Esophagus muscularis mucosa (tissue), 4 donors: ENCODE measurements at places on chromosomes 11 and 22.

DNA sequence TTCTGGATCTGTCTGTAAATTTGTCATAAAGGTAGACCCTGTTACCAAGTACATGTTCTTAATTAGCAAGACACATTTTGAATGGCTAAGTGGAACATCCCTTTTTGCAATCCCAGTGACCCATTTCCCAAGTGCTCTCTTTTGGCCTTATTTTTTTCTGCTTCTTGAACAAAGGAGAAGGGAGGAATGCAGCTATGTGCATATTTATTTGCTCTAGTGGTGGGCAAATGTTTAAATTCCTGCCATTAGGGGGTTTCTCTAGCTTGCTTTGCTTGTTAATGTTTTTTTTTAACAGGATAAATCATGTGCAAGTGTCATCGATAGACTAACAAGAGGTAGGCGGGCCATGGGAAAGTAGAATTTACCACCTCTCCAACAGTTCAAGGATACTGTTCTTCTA lies 135.7 kb downstream of the COMMD9 start:
- no peaks in the 10 kb centered on the region for H3K36me3 ChIP-seq
- DNase-seq: no peak
- peaks cover 25% of the 10 kb centered on the region for H3K4me1 ChIP-seq
- no peaks in the 10 kb centered on the region for H3K27me3 ChIP-seq

DNA sequence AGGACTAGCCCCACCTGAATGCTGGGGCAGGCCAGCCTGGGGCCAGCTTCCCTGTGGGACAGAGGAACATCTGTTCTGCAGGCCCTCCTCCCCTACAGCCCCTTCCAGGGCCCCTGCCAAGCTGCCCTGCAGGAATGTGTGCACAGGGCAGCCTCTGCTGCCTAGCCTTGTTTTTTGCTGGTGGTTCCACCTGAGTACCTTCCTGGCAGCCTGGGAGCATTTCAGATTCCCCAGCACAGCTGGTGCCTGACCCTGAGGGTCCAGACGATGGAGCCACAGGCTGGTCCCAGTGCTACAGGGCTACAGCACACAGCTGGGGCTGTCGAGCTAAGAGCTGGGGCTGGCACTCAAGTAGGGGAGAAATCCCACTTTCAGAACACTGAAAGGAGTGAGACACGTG lies 22.3 kb upstream of the GPR83 start:
- H3K36me3 ChIP-seq: peaks cover 34% of the 10 kb centered on the region
- no peak overlapping the region for H3K27ac ChIP-seq
- no peaks in the 10 kb centered on the region for H3K27me3 ChIP-seq
- no peak overlapping the region for H3K4me3 ChIP-seq

GRCh38 chr11:64858467-64859263 lies 14.2 kb upstream of the CDC42BPG start:
- peak overlapping the region; percentile 94 for H3K27ac ChIP-seq
- H3K4me3 ChIP-seq: no peak overlapping the region
- H3K27me3 ChIP-seq: no peaks in the 10 kb centered on the region
- no peak for DNase-seq
- H3K36me3 ChIP-seq: peaks cover 38% of the 10 kb centered on the region

DNA sequence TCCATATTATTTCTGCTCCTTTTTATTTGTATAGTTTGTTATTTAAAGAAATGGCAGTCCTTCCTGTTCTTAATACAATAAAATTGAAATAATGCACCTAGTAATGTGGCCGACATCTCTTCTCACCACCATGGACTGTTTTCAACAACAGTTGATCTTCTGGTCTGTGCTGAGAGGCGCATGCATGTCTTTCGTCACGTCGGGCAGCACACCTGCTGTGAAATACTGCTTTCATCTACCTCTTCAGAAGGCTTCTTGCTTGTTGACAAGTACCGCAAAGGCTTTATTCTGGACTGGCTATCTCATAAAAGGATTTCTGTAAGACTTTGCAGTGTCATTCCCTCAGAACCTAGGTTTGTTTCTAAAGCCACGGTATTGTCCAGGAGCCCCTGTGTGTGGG lies 13.9 kb upstream of the MYO18B start:
- H3K4me1 ChIP-seq: no peaks in the 10 kb centered on the region
- no peaks in the 10 kb centered on the region for H3K36me3 ChIP-seq
- H3K27ac ChIP-seq: no peak overlapping the region
- no peaks in the 10 kb centered on the region for H3K27me3 ChIP-seq
- DNase-seq: no peak

DNA sequence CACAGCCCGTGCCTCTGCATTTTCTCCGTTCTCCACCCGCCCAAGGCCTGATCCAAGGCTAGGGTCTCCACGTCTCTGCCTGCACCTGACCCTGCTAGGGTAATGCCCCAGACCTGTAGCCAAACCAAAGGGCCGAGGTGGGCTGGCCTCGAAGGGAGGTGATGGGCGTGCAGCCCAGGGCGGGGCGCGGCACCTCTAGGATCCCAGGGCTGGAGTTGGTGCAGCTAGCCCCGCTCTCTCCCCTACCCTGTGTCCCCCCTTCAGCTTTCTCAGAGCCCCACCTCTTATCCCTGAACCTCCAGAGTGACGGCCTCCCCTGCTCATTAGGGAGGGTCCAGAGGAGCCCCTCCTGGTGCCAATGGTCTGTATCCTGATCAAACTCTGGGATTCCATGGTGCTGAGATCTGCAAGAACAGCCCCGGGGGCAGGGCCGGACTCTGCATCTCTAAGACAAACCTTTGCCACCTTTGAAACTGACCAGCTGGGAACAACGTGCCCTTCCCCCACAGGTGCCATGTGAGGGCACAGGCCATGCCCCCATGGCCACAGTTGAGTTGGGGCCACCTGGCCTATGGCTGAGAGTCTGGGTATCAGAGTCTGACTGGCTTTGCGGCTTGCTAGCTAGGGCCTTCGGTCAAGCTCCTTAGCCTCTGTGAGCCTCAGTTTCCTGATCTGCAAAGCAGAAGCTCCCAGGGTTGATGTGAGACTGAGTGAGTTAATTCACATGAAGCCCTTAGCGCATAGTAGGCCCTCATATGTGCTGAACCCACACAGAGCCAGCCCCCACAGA lies 23.1 kb upstream of the CBX7 start:
- DNase-seq: no peak
- H3K4me1 ChIP-seq: peaks cover 92% of the 10 kb centered on the region
- peak overlapping the region; percentile 24 for H3K4me3 ChIP-seq
- no peaks in the 10 kb centered on the region for H3K36me3 ChIP-seq
- H3K27me3 ChIP-seq: no peaks in the 10 kb centered on the region

- H3K4me1 ChIP-seq: peaks cover 5% of the 10 kb centered on the region
- H3K27ac ChIP-seq: no peak overlapping the region
- H3K4me3 ChIP-seq: no peak overlapping the region
- no peaks in the 10 kb centered on the region for H3K27me3 ChIP-seq
- no peaks in the 10 kb centered on the region for H3K36me3 ChIP-seq
These were observed 273.8 kb downstream of the BLID start for GRCh38 chr11:121842192-121842585.

- DNase-seq: no peak
- no peak overlapping the region for H3K4me3 ChIP-seq
- peaks cover 30% of the 10 kb centered on the region for H3K36me3 ChIP-seq
- H3K27me3 ChIP-seq: no peaks in the 10 kb centered on the region
These were observed 21.9 kb downstream of the ATG16L2 start for GRCh38 chr11:72836111-72836510.

GRCh38 chr11:91243630-91244029 lies 981.0 kb upstream of the FAT3 start:
- H3K27me3 ChIP-seq: no peaks in the 10 kb centered on the region
- no peaks in the 10 kb centered on the region for H3K36me3 ChIP-seq
- no peak for DNase-seq
- peaks cover 16% of the 10 kb centered on the region for H3K4me1 ChIP-seq

DNA sequence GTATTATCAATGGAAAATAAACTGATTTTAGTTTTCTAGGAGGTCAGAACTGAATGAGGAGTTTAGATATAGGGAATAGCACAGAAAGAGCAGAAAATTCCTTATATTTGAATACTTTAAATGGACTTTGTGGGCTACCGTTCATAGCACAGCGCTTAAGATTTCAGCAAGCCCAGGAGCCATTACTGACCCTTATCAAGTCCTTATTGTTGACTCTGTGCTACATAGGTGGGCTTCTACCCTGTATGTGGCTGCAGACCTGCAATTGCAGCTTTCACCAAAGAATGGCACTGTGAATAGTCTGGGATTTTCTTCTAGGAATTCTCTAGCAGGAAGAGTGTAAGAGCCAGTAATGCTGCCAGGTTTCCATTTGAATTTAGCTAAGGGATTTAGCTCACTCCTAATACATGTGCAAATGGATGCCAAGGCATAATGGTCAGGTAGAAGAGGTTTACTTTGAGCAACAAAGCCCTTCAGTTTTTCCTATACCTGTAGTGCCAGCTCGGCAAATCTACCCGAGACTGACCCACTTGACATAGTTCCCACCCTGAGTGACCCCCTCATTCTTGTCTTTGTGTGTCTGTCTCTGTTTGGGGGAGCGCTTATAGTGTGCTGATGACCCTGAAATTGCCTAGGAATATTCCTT lies 42.5 kb upstream of the DLAT start:
- no peak for DNase-seq
- peaks cover 68% of the 10 kb centered on the region for H3K36me3 ChIP-seq
- H3K27ac ChIP-seq: peak overlapping the region; percentile 97
- H3K4me1 ChIP-seq: peaks cover 26% of the 10 kb centered on the region

DNA sequence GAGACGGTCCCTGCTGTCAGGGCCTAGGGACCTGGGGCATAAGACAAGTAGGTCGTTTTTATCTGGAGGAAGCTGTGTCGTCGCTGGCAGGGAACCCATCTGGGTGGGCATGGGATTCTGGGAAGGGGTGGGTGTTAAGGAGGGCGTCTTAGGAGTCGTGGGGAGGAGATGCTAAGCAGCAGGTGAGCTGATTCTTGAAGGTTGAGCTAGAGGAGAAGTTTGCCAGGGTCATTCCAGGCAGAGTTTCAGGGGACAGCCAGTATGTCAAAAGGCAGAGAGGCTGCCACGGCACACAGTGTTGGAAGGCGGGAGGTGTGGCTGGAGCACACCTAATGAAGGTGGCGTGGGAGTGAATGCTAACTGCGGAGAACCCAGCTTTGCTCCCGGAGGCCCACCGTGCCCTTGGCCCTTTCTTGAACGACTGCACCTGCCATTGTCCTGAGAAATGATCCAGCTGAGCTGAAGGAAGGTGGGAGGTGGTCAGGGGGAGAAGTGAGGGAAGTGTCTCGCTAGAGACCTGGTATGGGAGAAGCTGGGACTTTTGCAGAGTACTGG lies 1.3 kb downstream of the FAM118A start:
- peak overlapping the region; percentile 92 for H3K27ac ChIP-seq
- peaks cover 15% of the 10 kb centered on the region for H3K4me1 ChIP-seq
- H3K27me3 ChIP-seq: no peaks in the 10 kb centered on the region
- no peak for DNase-seq

DNA sequence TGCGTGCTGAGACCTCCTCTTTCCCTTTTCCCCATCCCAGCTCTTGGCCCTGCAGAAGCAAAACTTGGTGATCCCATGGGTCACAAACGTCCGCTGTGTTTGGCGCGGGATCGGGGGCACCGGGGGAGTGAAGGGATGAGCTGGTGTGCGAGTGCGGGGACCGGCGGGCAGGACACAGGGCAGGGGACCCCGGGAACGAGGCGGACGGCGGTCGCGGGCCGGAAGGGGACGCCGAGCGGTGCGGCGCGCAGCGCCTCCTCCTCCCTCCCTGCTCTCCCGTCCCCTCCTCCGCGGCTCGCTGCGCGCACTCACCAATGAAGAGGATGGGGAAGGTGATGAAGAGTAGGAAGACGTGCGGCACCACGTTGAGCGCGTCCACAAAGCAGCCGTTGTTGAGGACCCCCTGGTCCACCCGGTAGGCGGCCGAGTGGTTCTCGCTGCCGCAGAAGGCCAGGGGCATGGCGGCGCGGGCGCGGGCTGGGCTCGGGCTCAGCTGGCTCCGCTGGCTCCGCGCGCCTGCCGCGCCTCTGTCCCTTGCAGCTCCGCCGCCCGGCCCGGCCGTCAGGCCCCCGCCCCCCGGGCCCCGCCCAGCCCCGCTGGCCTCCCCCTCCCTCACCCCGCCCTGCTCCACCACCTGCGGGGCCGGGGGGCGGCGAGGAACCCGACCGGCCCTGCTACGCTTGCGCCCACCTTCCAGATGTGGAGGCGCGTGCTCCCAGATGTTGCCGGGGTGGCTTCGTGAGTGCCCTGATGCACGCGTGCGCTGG lies at the start of gene ABCC8:
TSS of gene ABCC8 (minus strand) at position 529 of the 767 bp plus-strand sequence. CDS start at position 460, 69 bp downstream.
- H3K27me3 ChIP-seq: peaks cover 72% of the 10 kb centered on the region
- no peaks in the 10 kb centered on the region for H3K36me3 ChIP-seq
- DNase-seq: no peak
- H3K27ac ChIP-seq: no peak within 1 kb of the TSS
- H3K4me3 ChIP-seq: peak within 1 kb of the TSS; percentile 40

- no peak for DNase-seq
- no peak overlapping the region for H3K27ac ChIP-seq
These were observed 267.2 kb downstream of the NTM start for GRCh38 chr11:131637469-131638175.

- peaks cover 2% of the 10 kb centered on the region for H3K4me1 ChIP-seq
- DNase-seq: no peak
These were observed 507.6 kb downstream of the MIAT start for GRCh38 chr22:27164781-27165503.

- H3K27me3 ChIP-seq: no peaks in the 10 kb centered on the region
- no peak overlapping the region for H3K27ac ChIP-seq
- DNase-seq: no peak
- H3K4me3 ChIP-seq: no peak overlapping the region
These were observed 26.3 kb downstream of the PRDM10 start for GRCh38 chr11:129976328-129976727.

- H3K4me1 ChIP-seq: peaks cover 18% of the 10 kb centered on the region
- H3K36me3 ChIP-seq: no peaks in the 10 kb centered on the region
- no peak overlapping the region for H3K27ac ChIP-seq
- DNase-seq: no peak
These were observed 17.1 kb upstream of the SYTL2 start for GRCh38 chr11:85827748-85828639.

GRCh38 chr11:6258571-6259081 lies 1.0 kb upstream of the CCKBR start:
- no peak overlapping the region for H3K27ac ChIP-seq
- peak overlapping the region; percentile 52 for H3K4me3 ChIP-seq
- no peak for DNase-seq
- H3K36me3 ChIP-seq: no peaks in the 10 kb centered on the region
